ENCODE measurements at places on chromosomes 12 and 14. TPM values are rescaled to one million over a fixed set of nuclear protein-coding genes. Genes with fewer than 3 reads are reported as not detected.

DNA sequence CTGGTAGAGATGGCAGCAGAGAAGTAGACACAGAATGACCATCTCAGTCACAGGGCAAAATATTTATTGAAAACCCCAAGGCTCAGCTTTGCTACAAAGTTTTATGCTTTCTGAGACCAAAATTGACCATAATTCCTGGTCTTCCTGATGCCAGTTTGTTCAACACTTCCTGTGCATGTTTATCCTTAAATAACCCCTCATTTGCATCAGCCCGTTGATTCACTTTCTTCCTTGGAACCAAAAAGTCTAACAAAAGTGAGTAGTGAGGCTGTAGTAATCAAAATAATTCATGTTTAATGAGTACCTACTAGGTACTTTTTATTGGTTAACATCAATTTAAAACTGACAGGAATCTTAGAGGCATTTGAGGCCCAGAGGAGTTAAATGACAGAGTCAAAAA is 51.7 kb downstream of the TRHDE start:
- H3K36me3 ChIP-seq: no peaks in the 10 kb centered on the region
- no peaks in the 10 kb centered on the region for H3K4me1 ChIP-seq
- H3K27me3 ChIP-seq: no peaks in the 10 kb centered on the region
- DNase-seq: no peak

DNA sequence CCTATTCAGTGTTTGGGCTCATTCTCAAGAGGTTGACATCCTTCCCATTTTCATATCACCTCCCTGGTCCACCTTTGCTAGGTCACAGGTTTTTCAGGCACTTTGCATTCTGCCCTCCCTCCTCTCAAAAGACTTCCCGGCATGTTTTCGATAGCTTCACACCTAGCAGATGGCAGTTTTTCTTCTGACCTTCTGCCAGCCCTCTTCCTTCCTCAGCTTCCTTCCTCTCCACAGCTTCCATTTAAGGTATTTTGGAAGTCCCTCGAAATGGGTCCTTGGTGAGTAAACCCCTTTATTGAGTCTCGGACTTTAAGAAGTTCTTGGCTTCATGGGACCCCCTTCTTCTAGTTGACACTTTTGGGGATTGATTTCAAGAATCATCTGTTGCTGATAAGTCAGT is 358.0 kb downstream of the RGS6 start:
- no peaks in the 10 kb centered on the region for H3K27me3 ChIP-seq
- DNase-seq: no peak
- no peaks in the 10 kb centered on the region for H3K36me3 ChIP-seq
- peaks cover 4% of the 10 kb centered on the region for H3K4me1 ChIP-seq
- H3K27ac ChIP-seq: no peak overlapping the region

DNA sequence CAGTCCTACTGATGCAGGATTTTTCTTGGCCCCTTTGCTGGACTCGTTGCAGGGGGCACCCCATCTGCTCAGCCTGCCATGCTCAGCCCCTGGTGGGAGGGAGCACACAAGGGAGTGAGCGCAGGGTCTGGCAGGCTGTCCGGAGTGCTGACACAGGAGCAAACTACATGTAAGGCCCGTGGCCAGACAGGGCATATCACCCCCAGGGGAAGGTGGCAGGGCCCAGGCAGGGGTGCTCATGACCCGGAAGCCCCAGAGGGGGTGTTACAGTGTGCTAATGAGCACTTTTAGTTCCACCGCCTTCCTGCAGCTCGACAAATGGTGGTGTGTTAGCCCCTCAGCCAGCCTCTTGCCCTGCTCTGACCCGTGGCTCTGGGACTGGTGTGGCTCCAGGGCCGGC is 645.6 kb upstream of the TMEM132C start:
- no peak overlapping the region for H3K4me3 ChIP-seq
- DNase-seq: no peak
- H3K27me3 ChIP-seq: no peaks in the 10 kb centered on the region
- no peaks in the 10 kb centered on the region for H3K36me3 ChIP-seq
- no peak overlapping the region for H3K27ac ChIP-seq
- H3K4me1 ChIP-seq: peaks cover 5% of the 10 kb centered on the region

DNA sequence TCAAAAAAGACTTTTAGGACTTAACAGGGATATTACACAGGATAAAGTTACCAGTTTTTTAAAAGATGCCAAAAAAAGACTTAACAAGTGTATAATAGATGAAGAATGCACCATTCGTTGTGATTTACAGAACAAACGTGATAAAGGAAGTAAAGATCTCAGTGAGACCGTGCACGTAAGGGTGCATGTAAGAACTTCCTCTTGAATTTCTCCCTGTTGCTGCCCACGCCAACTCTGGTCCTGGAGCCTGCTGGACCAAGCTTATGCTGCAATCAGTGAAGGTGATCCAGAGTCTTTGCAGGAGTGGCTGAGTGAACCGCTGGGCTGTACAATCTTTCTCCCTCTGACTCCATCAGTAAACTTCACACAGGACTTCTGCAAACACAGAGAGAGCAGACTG is 593.7 kb downstream of the TMEM121 start:
- H3K4me3 ChIP-seq: no peak overlapping the region
- DNase-seq: no peak
- no peaks in the 10 kb centered on the region for H3K4me1 ChIP-seq
- no peaks in the 10 kb centered on the region for H3K27me3 ChIP-seq

DNA sequence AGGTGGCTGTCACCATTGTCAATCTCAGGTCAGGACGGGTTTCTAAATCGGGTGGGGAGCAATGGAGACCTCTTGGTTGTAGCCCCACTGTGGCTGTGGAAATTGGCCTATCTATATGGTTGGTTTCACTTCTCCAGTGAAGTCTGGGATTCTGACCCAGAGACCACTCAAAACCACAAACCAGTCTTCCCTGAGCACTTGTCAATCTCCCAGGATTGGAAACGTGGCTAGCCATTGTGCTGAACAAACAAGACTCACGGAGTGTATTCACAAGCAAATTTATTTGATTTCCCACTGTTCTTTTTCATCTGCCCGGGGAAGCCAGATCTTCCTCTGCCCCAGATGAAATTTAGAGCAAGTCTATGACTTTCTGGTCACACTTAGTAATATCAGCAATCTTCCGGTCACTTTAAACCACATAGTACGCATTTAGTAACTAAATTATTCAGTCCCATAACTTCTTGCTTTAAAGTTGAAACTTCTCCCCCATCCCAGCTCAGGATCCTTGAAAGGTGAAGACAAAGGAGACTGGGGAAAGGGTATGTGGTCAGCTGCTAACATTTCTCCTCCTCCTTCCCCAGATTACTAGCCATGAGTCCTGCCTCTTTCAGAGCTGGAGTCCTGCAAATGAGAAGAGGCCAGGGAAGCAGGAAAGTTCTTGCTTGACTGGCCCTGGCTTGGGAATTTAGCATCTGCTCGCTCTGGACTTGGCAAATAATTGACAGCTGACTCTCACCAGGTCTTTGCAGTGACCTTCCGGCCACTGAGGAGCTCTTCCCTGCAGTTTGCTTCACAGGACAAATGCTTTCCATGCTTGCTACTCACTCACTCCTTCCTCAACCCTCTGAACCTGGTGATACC is 123.2 kb upstream of the MAX start:
- no peaks in the 10 kb centered on the region for H3K36me3 ChIP-seq
- no peaks in the 10 kb centered on the region for H3K27me3 ChIP-seq
- no peak for DNase-seq
- H3K4me3 ChIP-seq: no peak overlapping the region
- H3K4me1 ChIP-seq: peaks cover 23% of the 10 kb centered on the region
- H3K27ac ChIP-seq: no peak overlapping the region

Gene PLEKHD1
- total RNA-seq: 0.21 TPM

Gene BCL7A
- total RNA-seq: 16.2 TPM

Gene ASB2
- 208 TPM for total RNA-seq

Gene KRT6C
- total RNA-seq: not detected

Gene SPX
- 1.5 TPM for total RNA-seq

Gene TMX1
- total RNA-seq: 11.9 TPM

Gene AJUBA
- total RNA-seq: 39.3 TPM

Measured in cardiac muscle cell (in vitro differentiated cells and primary cell).